ENCODE measurements at places on chromosomes 6 and 20. TPM values are rescaled to one million over a fixed set of nuclear protein-coding genes. Genes with fewer than 3 reads are reported as not detected.
A peak's percentile ranks its signal among the peaks of the same experiment; 100 is the strongest.

LY6G6F gene
- polyA plus RNA-seq = 0.11 TPM

GRCh38 chr6:72642435-72642834 lies 20.6 kb downstream of the KCNQ5 start:
- H3K27me3 ChIP-seq = no peaks in the 10 kb centered on the region
- no peaks in the 10 kb centered on the region for H3K36me3 ChIP-seq
- no peaks in the 10 kb centered on the region for H3K4me1 ChIP-seq
- DNase-seq = no peak

- H3K27ac ChIP-seq = no peak overlapping the region
- H3K4me3 ChIP-seq = no peak overlapping the region
- H3K36me3 ChIP-seq = no peaks in the 10 kb centered on the region
- no peaks in the 10 kb centered on the region for H3K27me3 ChIP-seq
Measured at GRCh38 chr6:117531346-117531745, 48.9 kb downstream of the DCBLD1 start.

DNA sequence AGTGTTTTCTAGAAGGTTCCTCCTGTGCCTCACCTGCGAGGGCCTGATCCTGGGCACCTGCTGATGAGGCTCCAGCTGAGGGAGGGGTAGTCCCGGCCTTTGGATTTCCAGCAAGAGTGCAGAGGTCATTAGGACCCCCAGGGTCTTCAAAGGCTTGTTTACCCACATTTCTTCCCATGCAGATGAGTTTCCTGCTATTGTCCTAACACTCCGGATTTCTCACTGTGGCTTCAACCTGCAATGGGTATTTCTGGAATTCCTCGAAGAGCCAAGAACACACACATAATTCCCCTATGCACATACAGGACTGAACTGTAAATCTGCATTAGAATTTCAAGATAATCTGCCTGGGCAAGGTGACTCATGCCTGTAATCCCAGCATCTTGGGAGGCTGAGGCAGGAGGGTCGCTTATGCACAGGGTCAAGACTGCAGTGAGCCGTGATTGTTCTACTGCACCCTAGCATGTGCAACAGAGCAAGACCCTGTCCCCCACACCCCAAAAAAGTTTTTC lies 53.9 kb downstream of the ADNP start:
- H3K4me3 ChIP-seq = no peak overlapping the region
- H3K27me3 ChIP-seq = no peaks in the 10 kb centered on the region
- H3K27ac ChIP-seq = no peak overlapping the region

DNA sequence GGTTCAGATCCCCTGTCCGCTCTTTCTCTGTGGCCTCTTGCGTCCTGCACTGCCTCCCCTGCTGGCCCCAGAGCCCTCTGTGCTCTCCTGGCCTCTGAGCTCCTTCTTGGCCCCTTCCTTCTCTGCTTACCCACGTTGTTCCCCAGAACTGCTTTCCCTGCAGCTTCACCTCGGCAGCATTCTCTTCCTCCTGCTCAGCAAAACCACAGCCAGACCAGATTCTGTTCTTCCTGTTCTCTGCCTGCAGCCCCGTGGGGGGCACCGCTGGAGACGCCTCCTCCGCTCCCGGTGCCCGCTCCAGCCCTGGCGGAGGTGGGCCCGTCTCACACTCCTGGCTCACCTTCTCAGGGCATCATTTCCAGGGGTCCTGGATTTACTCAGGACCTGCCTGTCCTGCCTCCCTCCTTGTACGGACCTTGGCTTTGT lies 59.7 kb downstream of the TCP11 start:
- DNase-seq = peak; percentile 53
- H3K4me1 ChIP-seq = peaks cover 15% of the 10 kb centered on the region
